ENCODE measurements at places on chromosomes 16 and 17. TPM values are rescaled to one million over a fixed set of nuclear protein-coding genes. Genes with fewer than 3 reads are reported as not detected.

- no peaks in the 10 kb centered on the region for H3K4me1 ChIP-seq
- no peaks in the 10 kb centered on the region for H3K36me3 ChIP-seq
- H3K27ac ChIP-seq = no peak overlapping the region
Measured at GRCh38 chr16:82358606-82359221, 188.7 kb upstream of the MPHOSPH6 start.

GRCh38 chr17:68296217-68297191 is 5.2 kb downstream of the ARSG start:
- H3K4me3 ChIP-seq = no peak overlapping the region
- no peaks in the 10 kb centered on the region for H3K27me3 ChIP-seq
- peak; percentile 30 for DNase-seq
- H3K4me1 ChIP-seq = no peaks in the 10 kb centered on the region
- no peak overlapping the region for H3K27ac ChIP-seq

DNA sequence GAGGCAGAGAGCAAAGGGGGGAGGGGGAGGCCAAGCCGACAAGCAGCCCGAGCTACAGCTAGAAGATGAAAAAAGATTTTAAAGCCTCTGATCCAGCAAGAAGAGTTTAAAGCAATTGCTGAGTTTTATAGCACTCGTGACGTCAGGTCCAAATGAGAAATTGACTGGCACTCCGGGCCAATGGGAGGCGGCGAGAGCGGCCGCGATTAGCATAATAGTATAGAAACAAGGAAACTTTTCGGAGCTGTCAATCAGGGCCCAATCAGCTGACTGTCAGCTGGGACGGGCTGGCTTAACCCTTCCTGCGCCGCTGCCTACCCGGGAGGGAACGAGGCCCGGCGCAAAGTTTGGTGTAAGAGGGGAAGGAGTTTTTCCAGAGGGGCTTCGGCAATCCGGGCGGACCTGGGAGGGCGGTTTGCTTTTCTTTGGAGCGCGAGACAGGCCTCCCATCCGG is at the start of gene MAF:
Gene MAF, minus strand, starts transcription at position 100 of the 454 bp plus-strand sequence. CDS start 835 bp downstream, outside the sequence.
- no peaks in the 10 kb centered on the region for H3K4me1 ChIP-seq
- DNase-seq = peak; percentile 99
- no peaks in the 10 kb centered on the region for H3K27me3 ChIP-seq
- peak within 1 kb of the TSS; percentile 97 for H3K4me3 ChIP-seq
- H3K27ac ChIP-seq = peak within 1 kb of the TSS; percentile 97
- H3K36me3 ChIP-seq = no peaks in the 10 kb centered on the region

The CA7 gene
- total RNA-seq = 1.4 TPM

The RSL1D1 gene
- total RNA-seq = 79.3 TPM

The PITPNM3 gene
- 6.7 TPM for total RNA-seq
